ENCODE measurements at places on chromosomes 11 and 22.

- no peak for DNase-seq
Measured at GRCh38 chr11:122627745-122628144, 27.8 kb upstream of the UBASH3B start.

- DNase-seq, result no peak
Measured at GRCh38 chr11:121035169-121035755, 11.4 kb downstream of the TBCEL start.

- DNase-seq, result no peak
Measured at GRCh38 chr22:32926600-32926999, 125.1 kb downstream of the TIMP3 start.

DNA sequence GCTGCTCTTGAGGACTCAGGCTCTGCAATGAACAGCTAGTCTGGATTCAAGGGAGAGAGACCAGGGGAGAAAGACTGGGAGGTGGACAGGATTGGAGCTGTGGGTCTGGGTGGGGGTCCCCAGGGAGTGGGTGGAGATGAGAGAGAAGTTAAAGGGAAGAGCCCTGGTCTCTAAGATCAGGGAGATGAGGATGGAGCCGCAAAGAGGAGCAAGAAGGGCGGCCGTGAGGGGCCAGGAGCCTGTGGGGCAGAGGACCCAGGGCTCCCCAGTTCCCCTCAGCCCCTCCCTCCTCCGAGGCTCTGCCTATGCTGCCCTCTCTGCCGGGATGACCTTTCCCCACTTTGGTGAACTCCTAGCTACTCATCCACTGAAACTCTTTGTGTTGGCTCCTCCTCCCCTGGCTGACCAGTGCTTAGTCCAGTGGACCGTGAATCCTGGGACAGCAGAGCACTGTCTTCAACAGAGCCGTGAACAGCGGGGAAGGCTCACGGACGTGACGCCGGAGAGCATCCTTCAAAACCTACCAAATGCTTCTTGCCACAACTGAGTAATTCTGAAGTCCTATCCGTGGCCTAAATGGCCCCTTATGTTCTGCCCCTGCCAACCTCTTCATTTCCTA, 16.4 kb upstream of the RFPL3 start:
- no peak for DNase-seq

DNA sequence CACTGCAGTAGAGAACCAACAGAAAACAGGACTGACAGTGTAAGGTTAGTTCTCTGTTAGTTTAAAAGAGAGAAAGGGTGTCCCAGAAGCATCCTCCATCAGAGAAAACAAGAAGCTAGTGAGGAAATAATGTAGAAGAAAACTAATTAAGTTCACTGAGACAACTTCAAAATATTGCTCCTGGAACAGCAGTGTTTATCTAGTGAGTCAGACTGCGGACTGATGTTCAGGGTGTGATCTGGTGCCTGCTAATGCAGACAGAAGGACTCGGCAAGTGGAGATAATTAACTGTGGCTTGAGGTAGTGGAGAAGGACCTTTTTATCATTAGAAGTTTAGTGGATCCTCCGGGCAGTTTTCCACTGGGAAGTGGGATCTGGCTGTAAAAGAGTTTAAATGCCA, 55.4 kb downstream of the CDON start:
- DNase-seq, result no peak

- DNase-seq, result no peak
Measured at GRCh38 chr11:471468-472145, 21.5 kb downstream of the PTDSS2 start.

DNA sequence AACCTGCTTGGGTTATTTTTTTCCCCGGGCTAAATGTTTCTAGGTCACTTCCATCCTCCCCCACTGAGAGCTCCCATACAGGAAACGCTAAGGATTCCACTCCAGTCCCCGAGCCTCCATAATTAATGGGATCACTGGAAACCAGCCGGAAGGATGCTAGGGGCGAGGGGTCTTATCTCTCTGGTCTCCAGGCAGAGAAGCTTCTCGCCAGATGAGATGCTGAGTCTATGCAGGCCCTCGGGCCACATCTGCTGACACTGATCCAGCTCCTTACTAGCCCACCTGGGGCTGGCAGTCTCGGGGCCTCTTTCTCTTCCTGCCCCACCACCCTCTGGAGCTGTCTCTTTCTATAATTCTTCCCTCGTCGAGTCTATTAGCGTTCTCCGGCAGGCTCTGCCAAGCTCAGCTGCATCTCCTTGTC, 125.9 kb upstream of the SYT13 start:
- DNase-seq, result no peak

DNA sequence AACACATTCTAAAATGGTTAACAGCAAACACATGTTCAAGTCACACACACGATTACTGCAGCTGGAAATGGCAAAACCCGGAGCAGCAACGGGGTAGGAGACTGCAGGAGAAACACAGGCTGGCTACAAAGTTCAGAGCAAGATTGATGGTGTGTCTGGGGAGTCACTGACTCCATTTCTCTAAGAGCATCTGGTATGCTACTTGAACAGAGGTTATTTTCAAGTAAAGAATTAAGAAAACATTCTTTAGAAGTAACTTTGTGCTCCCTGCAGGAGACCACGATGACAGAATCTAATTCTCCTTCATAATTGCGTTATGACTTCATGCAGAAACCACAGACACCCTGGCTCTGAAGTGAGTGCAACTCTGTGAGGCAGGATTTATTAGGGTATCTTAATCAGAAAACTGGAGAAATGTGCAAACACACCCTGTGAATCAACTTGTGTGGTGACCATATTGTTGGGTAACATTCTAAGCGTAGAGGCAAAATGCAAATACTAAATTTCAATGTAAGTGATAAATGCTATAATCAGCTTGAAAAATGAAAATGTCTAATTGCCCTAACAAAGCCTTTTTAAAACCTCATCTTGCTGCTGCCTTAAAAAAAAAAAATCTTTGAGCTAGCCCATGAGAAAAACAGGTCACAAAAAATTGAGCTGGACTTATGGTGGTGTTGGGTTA, 303.0 kb downstream of the CADM1 start:
- no peak for DNase-seq

DNA sequence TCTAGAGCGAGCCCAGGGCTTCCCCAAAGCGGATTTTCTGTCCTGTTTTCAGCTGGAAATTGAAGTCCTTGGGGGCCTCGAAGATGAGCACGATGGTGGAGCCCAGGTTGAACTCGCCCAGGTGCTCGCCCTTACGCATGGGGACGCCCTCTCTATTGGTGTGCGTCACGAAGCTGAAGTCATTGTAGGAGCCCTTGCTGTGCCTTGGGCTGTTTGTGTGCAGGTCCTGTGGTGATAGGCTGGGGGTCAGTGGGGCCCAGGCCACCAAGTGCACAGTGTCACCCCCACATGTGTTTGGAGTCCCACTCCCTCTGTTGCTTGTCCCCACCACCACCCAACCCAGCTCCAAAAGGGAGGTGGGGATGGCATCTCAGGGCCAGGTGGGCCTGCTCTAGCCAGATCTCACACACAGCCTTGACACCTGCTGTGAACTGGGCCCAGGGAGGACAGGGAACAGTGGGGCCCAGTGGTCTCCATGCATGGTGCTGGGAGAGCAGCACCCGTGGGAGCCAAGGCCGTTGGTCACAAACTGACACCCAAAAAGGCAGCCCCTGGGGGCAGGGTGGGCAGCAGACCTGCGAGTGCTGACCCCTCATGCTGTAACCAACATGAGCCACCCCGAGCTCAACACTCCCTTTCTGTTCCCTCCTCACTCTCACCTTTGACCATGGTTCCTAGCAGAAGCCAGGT, 42.3 kb downstream of the PISD start:
- no peak for DNase-seq

DNA sequence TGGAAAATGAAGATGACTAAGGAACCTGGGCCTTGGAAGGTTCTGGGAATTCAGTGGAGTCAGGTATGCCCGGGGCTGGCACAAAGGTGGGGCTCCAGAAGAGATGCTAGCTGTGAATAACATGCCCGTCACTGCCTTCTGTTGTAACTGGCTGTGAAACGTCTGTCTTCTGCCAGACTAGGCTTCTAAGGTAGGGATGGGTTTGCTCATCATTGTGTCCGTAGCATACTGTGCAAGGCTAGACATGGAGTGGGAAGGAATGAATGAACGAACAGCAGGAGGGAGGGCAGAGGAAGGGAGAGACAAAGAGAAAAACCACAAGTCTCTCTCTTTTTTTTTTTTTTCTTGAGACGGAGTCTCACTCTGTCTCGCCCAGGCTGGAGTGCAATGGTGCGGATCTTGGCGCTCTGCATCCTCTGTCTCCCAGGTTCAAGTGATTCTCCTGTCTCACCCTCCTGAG, 327.4 kb downstream of the MN1 start:
- no peak for DNase-seq

DNA sequence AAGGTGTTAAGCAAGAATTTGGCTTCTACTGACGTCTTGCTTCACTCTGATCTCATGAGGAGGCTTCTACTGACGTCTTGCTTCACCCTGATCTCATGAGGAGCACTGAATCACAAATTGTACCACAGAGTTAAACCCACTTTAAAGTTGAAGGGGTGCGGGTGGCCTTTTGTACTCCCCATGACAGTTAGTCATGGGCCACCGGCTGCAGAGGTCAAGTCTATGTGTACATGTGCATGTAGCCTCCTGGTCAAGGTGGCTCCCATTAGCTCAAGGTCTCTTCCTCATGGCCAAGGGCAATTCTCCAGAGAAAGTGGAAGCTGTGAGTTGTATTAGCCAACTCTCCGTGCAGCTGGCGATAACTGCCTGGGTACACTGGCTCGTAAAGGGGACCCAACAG, 23.1 kb upstream of the FZD4 start:
- DNase-seq, result no peak

DNA sequence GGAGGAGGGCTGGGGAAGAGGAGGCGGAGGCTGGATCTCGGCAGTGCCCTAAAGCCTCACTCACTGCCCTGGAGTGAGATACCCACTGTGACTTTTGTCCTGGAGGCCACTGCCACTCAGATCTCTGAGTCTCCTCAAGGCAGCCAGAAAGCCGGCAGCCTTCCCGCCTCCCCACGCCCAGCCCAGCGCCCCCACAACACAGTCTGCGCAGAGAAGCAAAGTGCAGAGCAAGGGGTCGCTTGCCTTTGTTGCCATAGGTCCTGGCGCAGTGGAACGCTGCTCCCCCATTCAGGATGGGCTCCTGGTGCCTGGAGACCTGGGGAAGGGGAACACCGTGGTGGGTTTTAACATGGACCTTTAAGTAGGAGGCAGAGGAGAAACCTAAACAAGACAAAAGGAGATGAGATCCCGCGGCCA, 17.6 kb downstream of the PATZ1 start:
- DNase-seq, result no peak

DNA sequence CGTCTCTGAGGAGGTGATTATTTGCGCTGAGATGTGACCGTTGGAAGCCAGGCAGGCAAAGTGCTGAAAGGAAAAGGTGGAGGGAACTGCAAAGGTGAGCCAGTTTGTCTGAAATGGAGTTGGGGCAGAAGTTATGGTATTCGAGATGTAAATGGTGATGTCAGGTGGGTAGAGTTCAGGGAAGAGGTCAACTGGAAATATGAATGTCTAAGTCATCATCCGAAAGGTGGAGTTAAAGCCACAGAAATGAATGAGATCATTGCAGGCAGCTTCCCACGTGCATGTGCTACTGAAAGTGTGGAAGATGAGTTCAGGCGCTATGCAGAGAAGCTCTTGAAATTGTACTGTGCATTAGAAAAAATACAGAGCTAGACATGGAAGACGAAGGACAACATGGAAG, 2.2 kb upstream of the BPIFC start:
- no peak for DNase-seq

DNA sequence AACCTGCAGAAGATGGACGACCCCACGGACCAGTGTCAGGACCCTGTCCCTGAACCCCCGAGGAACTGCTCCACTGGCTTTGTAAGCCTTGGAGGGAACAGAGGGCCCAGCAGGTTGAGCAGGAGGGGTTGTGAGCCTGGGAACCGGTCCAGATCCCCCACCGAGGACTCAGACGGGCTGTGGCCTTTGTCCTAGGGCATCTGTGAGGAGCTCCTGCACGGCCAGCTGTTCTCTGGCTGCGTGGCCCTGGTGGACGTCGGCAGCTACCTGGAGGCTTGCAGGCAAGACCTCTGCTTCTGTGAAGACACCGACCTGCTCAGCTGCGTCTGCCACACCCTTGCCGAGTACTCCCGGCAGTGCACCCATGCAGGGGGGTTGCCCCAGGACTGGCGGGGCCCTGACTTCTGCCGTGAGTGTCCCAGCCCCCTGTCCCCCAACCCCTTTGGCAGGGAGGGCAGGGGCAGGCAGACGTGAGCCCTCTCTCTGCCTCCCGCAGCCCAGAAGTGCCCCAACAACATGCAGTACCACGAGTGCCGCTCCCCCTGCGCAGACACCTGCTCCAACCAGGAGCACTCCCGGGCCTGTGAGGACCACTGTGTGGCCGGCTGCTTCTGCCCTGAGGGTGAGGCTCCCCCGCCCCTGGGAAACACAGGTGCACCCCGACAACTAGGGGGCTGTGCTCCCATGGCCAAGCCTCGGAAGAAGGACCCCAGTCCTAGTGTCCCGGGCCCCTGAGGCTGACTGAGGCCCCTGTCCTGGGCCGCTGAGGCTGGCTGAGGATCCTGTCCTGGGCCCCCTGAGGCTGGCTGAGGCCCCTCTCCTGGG, 6.4 kb downstream of the MUC5AC start:
- no peak for DNase-seq

DNA sequence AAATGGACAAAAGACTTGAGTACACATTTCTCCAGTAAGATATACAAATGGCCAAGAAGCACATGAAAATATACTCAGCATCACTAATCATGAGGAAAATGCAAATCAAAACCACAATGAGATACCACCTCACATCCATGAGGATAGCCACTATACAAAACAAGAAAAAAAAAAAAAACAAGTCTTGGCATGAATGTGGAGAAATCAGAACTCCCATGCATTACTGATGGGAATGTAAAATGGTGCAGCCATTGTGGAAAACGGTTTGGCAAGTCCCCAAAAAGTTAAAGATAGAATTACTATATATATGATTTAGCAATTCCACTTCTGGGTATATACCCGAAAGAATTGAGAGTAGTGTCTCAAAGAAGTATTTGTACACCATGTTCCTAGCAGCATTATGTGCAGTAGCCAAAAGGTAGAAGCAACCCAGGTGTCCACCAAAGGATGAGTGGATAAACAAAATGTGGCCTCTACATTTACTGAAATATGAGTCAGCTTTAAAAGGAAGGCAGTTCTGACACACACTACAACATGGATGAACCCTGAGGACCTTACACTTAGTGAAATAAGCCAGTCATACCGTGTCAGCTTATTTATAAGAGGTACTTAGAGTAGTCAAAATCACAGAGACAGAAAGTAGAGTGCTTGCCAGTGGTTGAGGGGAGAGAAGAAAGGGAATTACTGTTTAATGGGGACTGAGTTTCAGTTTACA, 146.3 kb downstream of the WNT7B start:
- no peak for DNase-seq

- no peak for DNase-seq
Measured at GRCh38 chr11:82356316-82356715, 377.3 kb downstream of the FAM181B start.

- DNase-seq, result no peak
Measured at GRCh38 chr11:61309739-61310138, 14.6 kb upstream of the VWCE start.

- DNase-seq, result no peak
Measured at GRCh38 chr11:32985600-32985999, 30.1 kb upstream of the DEPDC7 start.

GRCh38 chr11:36010010-36010740, 66.3 kb downstream of the LDLRAD3 start:
- DNase-seq, result no peak
